Stimulated activated CD4-positive, alpha-beta T cell treated with anti-CD3 and anti-CD28 coated beads, Interleukin-12 subunit alpha, Interleukin-12 subunit beta, amount 100 ng/mL, for 48 hours (primary cell): ENCODE measurements at places on chromosomes 4 and X.

DNA sequence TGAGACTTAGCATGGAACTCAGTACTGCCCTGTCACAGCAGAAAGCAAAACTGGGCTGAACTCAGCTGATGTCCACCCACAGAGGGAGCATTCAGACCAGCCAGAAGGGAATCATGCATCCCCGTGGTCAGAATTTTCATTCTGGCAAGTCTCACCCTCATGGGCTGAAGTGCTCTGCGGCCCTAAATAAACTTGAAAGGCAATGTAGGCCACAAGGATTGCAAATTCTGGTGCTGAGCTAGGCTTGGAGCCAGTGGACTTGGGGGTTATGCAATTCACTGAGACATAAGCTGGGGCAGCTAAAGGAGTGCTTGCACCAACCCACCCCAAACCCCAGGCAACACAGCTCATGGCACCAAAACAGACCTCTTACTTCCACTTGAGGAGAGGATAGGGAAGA lies 494.1 kb downstream of the GABRG1 start:
- DNase-seq = no peak

- no peak for DNase-seq
Measured at GRCh38 chrX:155899366-155899765, 18.2 kb downstream of the VAMP7 start.

DNA sequence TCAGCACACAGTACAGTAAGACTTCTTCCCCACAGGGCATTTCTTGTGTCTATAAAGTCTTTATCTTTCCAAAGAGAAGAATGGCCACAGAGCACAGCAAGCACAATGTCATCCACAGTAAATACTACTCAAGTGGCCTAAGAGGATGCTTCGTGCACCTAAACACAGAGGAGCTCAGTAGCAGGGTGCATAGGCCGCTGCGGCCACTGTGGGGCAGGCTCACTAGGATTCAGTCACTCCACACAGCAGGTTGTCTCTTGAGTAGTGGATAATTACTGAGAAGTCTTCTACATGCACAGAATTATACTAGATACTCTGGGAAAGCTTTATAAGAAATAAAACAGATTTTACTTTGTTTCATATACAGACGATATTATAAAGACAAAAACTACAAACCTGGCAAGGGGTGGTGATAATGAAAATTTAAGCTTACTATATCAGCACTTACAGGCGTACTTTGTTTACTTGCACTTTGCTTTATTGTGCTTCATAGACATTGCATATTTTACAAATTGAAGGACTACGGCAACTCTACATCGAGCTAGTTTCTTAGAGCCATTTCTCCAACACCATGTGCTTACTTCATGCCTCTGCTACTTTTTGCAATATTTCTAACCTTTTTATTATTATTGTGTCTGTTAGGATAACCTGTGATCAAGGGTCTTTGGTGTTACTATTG lies 78.5 kb downstream of the PRDM5 start:
- no peak for DNase-seq

GRCh38 chr4:1518997-1519700 lies 112.9 kb upstream of the NKX1-1 start:
- no peak for DNase-seq

GRCh38 chr4:122309988-122310626 lies 68.7 kb upstream of the ADAD1 start:
- DNase-seq = no peak

DNA sequence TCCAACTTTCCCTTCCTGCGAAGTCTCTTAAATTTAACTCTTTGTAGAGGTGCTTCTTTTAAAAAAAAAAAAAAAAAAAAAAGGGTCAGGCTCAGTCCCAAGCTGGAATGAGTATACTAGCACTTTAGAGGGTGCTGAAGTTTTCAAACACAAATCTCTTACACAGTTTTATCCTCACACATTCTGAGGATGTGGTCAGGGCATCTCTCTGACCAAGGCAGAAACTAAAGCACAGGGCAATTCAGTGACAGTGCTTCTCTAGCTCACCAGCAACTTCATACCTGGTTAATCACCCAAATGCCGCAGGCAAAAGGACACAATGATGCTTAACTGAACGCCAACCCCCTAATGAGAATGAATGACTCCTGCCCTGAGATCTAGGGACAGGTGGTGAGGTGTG lies 9.8 kb upstream of the PGM2 start:
- no peak for DNase-seq

- DNase-seq = no peak
Measured at GRCh38 chr4:41077628-41078027, 136.7 kb downstream of the APBB2 start.

DNA sequence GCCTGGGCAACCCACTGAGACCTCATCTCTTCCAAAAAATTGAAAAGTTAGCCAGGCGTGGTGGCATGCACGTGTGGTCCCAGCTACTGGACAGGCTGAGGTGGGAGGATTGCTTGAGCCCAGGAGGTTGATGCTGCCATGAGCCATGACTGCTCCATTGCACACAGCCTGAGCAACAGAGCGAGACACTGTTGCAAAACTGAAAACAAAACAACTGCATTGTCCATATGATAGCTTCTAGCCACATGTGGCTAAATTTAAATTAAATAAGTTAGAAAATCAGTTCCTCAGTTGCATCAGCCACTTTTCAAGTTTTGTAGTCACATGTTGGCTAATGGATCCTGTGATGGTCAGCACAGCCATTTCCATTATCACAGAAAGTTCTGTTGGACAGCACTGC lies 67.9 kb downstream of the GAB1 start:
- DNase-seq = no peak

DNA sequence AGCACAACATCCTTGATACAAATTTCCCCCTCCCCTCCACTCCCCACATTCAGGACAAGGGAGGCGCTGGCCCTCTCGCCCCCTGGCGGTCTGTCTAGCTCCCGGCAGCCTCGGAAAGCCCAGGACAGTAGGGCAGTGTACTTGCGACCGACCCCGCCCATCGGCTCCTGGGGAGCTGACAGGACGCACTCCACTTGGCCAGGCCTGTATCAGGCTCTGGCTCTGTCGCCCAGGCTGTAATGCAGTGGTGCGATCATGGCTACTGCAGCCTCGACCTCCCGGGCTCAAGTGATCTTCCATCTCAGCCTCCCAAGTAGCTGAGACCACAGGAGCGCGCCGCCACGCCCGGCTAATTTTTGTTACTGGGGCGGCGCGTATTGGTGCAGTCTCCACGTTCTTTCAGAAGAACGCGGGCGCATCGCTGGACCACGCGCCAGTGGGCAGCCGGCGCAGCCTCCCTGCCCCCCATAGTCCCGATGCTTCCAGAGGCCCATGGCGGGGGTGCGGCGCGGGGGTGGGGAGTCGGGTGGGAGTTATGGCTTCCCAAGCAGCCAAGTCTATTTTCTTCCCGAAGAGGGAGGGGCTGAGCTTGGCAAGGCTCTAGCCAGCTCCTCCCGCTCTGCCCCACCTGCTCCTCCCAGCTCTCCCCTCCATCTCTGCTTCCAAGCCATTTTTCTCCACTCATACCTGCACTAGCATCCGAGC lies 7.8 kb upstream of the AKAP14 start:
- peak; percentile 42 for DNase-seq
